ENCODE measurements at places on chromosomes 3 and 15.
A peak's percentile ranks its signal among the peaks of the same experiment; 100 is the strongest.

DNA sequence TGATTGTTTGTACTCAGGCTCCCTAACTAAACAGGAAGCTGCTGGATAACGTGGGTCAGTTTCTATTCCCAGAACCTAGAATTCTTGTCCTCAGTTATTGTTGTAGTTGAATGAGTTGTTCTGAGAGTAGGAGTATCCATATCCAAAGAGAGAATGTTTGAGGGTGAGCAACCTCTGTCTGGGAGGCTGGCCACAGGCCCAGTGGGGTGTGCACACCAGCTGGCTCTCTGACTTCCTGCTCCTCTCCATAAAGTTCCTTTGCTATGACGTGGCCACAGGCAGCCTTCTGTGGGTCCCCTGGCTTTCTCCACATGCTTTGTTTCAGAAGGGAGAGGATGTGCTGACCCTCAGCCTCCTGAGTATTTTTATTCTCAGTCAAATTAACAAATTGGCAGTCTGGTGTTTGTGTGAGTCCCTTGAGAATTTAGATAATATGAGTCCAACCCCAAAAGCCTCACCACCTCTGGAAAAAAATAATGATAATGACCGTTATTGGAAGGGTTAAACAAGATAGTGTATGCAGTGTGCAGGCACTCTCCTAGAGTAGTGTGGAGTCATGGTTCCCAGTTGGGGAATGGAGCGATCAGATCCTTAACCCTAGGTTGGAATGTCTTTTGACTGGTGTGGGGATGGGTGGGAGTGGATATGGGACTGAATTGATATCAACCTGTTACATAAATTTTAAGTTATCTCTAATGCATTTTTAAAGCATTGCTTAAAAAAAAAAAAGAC is 47.6 kb upstream of the MED12L start:
- no peak for DNase-seq

- no peak for DNase-seq
Measured at GRCh38 chr3:64694114-64694513, 6.3 kb upstream of the ADAMTS9 start.

GRCh38 chr3:9468460-9468859 is 71.0 kb downstream of the SETD5 start:
- DNase-seq: peak; percentile 6

- no peak for DNase-seq
Measured at GRCh38 chr3:33826206-33826605, 27.8 kb downstream of the PDCD6IP start.

GRCh38 chr15:101437209-101437608 is 52.3 kb downstream of the PCSK6 start:
- no peak for DNase-seq

DNA sequence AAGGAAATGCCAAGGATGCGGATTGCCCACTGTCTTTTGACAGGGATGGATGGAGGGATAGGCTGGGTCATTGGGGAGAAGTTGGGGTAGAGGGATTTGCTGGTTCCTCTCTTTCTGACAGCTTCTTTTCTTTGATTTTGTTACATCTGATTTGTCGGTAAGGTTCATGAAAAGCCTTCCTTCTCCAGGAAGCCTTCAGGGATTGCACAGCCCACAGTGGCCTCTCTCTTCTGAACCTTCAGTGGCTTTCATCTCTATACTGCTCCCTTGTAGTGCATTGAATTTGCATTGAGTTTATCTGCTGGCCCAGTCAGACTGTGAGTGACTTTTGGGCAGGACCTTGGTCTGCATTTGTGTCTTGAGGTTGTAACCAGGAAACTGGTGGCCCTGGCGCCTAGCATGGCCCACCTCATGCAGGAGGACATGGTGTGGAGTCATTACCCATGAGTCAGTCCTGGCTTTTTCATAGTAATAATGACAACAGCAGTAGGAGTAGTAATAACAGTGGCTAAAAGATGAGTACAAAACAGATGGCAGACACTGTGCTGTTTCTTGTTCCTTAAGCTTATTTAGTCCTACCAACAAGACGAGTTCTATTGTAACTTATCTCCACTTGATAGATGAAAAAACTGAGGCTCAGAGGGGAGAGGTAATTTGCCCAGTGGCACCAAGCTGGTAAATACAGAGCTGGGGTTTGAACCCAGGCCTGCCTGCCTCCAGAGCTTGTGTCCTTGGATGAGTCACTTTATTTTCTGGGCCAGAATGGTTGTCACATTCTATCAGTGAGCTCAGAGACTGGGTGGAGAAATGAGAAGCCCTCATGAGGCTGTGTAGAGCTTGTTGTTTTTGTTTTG is 28.4 kb downstream of the SMAD6 start:
- no peak for DNase-seq

GRCh38 chr3:37726525-37727290 is 135.0 kb upstream of the CTDSPL start:
- DNase-seq: no peak

DNA sequence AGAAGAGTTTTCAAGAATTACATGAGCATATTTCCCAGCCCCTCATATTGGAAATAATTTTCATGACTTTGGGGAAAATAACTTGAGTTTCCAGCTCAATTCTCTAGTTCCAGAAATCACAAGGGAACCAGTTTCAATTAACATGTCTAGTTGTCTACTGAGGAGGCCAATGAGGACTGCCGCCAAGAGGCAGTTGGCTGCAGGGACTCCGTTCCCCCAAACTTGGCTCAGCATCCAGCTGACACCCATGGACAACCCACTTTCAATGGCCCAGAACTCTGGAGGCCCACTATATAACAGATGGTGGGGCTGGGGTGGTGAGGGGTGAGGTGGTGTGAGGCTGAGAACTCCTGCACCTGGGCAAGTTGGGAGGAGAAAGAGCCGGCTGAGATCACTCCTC is 86.5 kb upstream of the TNFAIP8L3 start:
- no peak for DNase-seq

GRCh38 chr3:71149959-71150954 is 433.3 kb downstream of the FOXP1 start:
- DNase-seq: no peak

- DNase-seq: no peak
Measured at GRCh38 chr3:89067736-89068135, 39.7 kb upstream of the EPHA3 start.

DNA sequence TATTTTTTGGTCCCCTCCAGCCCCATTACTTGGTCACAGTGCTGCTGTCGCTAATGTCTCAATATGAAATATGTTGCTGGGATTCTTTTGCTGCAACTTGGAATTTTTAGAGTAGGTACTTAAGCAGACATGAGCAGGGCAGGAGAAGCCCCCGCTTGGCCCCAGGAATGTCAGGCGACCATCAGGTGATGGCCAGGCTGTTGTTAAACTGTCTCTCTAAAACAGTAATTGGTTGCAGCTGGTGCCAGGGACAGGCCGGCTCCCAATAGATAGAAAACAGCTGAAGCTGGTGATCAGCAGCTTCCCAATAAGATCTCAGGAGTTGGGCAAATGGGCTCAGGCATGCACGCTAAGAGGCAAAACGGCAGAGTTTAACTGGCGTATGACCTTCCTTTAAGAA is 329.9 kb upstream of the TBL1XR1 start:
- no peak for DNase-seq

DNA sequence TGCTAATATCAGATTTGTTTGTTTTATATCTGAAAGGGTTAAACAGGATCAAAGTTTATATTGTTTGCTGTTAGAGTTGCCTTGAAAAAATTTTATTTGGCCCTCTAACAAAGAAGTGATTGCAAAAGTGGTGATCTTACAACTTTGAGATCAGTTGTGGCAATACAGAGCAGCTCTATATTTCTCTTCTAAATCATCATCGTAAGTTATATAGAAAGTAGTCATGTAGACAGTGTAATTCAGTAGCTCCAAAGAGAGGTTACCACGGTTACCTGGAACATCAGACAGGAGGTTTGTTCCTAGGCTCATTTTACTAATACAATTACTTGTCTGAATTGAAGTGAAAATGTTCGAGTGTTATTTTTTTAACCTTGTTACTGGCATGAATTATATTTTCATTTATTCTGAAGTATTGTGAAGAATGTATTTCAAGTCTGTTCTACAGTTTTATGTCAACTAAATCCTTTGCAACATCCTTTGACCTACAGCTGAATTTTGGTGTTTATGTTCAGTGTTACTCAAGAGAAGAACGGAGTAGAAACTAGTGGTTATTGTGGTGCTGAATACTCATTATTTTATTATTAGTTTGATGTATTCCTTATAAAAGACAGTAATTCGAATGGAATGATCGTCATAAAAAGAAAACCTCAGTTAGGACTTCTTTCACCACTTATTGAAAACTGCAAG is 214.2 kb downstream of the NAALADL2 start:
- DNase-seq: no peak

- DNase-seq: no peak
Measured at GRCh38 chr3:42290966-42291714, 25.2 kb upstream of the CCK start.

DNA sequence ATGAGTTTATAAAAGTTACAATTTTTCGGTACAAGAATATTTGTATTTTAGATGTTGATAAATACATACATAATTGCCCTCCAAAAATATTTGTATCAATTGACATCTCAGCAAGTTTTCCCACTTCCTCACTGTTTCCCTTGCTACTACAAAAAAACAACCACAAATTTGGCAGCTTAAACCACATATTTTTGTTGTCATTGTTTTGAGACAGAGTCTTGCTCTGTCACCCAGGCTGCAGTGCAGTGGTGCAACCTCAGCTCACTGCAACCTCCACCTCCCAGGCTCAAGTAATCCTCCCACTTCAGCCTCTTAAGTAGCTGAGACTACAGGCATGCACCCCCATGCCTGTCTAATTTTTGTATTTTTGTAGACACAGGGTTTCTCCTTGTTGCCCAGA is 162.8 kb upstream of the RARB start:
- no peak for DNase-seq

- no peak for DNase-seq
Measured at GRCh38 chr3:172216911-172217310, 177.5 kb downstream of the FNDC3B start.

- no peak for DNase-seq
Measured at GRCh38 chr3:41574900-41575299, 375.6 kb downstream of the CTNNB1 start.

- no peak for DNase-seq
Measured at GRCh38 chr15:33344530-33344929, 33.8 kb downstream of the RYR3 start.

GRCh38 chr15:63826528-63826927 is 7.2 kb downstream of the HERC1 start:
- DNase-seq: no peak

GRCh38 chr15:33448151-33448550 is 137.4 kb downstream of the RYR3 start:
- no peak for DNase-seq

GRCh38 chr15:41583795-41584194 is 24.8 kb downstream of the TYRO3 start:
- DNase-seq: no peak

- no peak for DNase-seq
Measured at GRCh38 chr3:117306299-117306698, 596.7 kb downstream of the TUSC7 start.
